Fibroblast of pulmonary artery (primary cell): ENCODE measurements at places on chromosomes 1 and 21.

GRCh38 chr1:12065872-12066271 is 2.8 kb downstream of the TNFRSF8 start:
- no peak for DNase-seq

DNA sequence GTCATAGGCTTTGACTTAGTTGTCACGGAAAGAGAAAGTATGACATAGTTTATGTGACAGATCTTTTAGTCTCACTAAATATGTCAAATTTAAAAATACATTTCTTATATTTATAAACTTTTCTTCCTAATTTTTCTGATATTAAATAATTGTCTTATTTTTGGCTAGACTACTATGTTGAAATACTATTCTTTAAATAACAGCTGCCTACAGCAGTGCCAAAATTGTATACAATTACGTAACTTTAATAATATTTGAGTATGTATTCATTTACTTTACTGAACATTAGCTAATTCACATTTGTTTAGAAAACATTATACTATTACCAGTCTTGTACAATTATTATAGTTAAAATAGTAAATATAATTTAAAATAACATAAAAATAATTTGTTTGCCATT is 137.4 kb downstream of the ADGRL4 start:
- DNase-seq, result no peak

GRCh38 chr1:166925810-166926478 is 49.4 kb downstream of the ILDR2 start:
- peak; percentile 47 for DNase-seq

DNA sequence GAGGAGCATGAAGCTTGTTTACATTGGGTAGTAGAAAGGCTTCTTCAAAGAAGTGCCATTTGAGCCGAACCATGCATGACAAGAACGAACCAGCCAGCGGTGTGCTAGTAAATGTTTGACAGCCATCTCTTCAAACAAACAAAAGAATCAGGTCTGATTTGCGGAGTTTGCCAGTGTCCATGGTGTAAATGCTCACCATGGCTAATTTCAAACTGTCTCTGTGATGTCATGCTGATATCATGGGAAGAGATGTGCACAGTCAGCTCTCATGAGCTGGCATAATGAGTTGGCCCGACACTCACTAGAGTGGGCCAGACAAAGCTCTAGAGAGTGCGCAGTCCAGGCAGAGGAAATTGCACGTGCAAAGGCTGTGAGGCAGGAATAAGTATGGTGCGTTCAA is 101.1 kb downstream of the KAZN start:
- DNase-seq, result no peak

- peak; percentile 72 for DNase-seq
Observed at GRCh38 chr1:170114906-170115305, 30.9 kb upstream of the NTMT2 start.

- no peak for DNase-seq
Observed at GRCh38 chr1:113245252-113245651, 145.1 kb upstream of the MAGI3 start.

GRCh38 chr1:35564884-35565741 is 7.5 kb downstream of the NCDN start:
- no peak for DNase-seq

DNA sequence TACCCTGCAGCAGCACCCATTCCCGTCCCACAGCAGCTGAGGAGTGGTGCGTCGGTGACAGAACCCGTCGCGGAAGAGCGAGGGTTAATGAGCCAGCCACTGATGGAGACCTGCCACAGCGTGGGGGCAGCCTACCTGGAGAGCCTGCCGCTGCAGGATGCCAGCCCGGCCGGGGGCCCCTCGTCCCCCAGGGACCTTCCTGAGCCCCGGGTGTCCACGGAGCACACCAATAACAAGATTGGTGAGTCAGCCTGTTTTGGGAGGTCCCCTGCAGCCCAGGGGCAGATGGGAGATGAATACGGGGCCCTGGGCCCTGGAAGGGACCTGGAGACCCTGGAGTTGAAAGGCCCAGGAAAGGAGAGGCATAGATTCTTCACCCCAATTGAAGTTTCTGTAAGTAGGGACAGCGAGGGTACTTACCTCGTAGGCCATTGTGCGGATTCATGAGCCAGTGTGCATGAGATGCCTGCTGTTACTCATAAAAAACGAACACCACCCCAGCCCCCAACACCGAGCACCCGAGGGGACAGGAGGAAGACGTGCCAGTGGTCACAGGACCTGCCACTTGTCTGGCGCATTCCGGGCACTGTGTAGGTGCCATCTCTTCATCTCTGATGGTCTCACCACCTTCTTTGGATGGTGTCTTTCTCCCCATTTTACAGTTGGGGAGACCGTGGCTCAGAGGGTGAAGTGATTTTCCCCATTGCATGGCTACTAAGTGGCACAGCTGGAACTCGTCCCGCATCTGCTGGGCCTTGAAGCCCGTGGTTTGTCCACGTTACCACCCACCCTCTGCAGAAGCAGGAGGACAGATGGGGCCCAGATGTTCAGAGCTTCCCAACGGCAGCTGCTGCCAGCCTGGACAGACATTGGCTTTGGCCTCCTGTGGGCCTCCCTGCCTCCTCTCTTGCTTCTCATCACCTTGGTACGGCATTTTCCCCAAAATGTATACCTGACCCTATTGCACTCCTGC is 28.3 kb upstream of the TNFRSF1B start:
- DNase-seq, result no peak

- DNase-seq, result no peak
Observed at GRCh38 chr1:4974981-4975685, 320.7 kb downstream of the AJAP1 start.

GRCh38 chr1:200153277-200154055 is 126.0 kb downstream of the NR5A2 start:
- DNase-seq, result no peak

GRCh38 chr1:20368866-20369470 is 78.3 kb downstream of the VWA5B1 start:
- no peak for DNase-seq

GRCh38 chr1:151915061-151915686 is 5.9 kb upstream of the THEM4 start:
- DNase-seq, result no peak

DNA sequence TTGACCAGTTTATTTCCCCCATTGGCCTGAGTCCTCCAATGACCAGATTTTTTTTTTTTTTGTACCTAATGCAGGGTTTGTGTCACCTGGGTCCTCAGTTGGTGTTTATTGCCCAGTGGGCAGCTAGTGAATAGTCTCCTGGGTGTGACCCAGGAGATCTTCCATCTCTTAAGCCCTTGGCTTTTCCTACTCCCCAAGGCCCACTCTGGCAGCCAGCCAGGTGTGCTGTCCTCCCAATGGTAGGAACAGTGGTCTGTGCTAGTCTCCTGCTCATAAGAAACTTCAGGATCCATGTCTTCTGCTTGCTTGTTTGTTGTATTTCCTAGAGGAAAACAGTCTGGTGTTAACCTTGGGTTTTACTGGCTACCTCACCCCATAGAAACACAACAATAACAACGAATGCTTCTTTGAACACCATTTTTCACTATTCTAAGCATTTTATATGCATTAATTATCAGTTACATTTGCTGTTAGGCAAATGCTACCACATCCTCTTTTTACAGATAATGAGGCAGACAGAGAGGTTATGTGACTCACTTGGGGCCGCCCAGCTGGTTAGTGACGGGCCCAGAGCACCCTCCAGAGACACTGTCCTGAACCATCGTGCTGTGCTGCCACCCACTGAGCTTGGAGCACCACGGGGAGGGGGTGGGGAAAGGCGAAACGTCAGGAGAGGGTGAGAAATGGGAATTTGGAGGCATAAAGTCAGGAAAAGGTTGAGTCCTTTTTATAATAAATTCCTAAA is 107.5 kb downstream of the HIVEP3 start:
- DNase-seq, result peak; percentile 35

GRCh38 chr1:26200413-26200812 is 10.0 kb downstream of the CATSPER4 start:
- DNase-seq, result no peak

DNA sequence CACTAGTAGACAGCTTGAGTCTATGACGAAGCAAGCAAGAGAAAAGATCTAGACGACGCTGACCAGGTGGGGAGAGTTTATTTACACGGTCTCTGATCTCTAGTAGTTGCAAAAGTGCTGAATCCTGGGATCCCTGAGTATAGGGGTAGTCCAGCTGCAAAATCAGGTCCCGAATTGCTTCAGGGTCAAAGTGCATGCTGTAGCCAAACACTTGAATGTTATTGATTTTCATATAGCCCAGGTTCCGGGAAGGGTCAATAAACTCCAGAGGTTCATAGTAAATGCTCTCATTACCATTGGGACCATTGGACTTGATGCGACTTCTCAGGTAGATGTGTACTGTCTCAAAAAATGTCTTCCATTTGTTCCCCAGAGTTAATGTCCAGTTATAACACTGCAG is 379.6 kb downstream of the BRINP3 start:
- DNase-seq, result no peak

GRCh38 chr1:26530895-26531598 is 1.5 kb downstream of the RPS6KA1 start:
- DNase-seq, result peak; percentile 42

GRCh38 chr1:110523011-110523410 is 4.0 kb upstream of the KCNA10 start:
- no peak for DNase-seq

DNA sequence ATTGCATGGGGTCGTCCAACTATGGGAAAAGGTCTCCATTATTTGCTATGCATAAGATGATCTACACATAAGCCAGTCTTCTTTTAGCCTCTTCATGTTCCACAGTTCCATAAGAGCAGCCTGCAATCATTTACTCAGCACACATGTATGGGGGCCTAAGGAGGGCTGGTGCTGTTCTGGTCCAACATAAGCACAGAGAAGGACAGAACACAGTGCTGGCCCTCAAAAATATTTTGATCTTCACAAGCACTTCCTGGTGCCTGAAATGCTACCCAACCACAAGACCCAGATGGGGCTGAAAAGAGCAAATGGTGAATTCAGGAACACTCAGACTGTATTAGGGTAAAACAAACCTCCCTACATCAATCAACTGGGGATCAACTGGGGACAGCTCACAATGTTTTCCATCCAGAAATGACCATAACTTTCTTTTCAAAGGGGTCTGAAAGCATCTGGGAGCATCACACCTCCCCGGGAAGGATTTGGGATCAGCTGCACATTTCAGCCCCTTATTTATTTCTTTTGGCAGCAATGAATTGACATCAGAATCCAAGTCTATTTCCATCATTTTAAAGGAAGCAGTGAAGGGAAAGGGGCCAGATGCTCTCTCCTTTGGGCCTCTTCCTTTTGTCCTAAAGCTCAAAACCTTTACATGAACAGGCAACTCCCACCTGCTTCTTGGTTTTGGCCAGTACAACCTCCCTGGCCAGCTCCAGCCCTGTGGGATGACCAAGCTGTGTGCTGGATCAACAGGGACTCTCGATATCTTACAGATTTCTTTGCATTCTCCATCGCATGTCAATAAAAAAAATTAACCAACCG is 45.7 kb downstream of the KCNN3 start:
- DNase-seq, result no peak

DNA sequence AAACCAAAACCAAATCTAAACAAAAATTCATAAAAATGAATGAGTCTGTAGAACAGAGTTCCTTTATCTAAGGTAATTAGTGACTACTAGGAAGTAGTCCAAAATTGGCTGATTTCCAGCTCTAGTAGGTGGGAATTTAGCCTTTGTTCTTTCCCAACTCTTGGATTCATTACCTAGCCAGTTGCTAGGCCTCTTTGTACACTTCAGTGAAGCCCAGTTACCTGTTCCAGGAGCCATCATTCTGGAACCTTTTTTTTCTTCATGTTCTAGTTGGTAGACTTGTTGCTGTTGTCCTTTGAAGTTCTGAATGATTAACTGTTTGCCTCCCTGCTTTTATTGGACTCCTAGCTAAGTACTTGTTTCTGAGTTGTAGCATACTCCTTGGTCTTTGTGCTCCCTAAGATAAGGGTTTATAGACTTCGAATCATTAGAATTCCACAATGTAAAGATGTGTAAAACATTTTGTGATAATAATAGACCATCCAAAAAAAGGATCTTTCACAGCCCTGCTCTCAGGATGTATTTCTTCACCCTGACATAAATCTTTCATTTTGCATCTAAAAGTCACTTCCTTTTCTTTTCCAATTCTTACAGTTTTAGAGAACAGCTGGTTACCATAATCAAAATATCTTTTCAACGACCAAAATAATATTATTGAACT is 9.8 kb downstream of the PLA2G4A start:
- DNase-seq, result no peak

GRCh38 chr1:217089361-217090014 is 366.3 kb upstream of the ESRRG start:
- peak; percentile 63 for DNase-seq

DNA sequence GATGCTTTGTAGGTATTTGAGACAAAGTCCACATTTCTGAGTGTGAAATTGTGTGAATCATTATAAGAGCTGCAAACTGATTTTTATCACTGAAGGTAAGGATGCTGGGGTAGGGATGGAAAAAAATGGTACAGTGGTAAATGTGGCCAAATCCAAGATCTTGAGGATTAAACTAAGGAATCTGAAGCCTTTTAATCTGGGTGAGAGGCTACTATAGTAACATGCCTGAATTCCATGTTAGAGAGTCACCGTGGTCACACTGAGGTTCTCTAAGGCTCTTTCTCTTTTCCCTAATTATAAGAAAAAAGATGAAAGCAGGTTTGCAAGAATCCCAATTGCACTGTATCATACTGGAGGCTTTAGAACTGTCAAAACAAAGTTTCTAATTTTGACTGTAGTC is 17.6 kb downstream of the PTGER3 start:
- DNase-seq, result no peak

- no peak for DNase-seq
Observed at GRCh38 chr1:176461576-176461975, 1.4 kb upstream of the PAPPA2 start.

DNA sequence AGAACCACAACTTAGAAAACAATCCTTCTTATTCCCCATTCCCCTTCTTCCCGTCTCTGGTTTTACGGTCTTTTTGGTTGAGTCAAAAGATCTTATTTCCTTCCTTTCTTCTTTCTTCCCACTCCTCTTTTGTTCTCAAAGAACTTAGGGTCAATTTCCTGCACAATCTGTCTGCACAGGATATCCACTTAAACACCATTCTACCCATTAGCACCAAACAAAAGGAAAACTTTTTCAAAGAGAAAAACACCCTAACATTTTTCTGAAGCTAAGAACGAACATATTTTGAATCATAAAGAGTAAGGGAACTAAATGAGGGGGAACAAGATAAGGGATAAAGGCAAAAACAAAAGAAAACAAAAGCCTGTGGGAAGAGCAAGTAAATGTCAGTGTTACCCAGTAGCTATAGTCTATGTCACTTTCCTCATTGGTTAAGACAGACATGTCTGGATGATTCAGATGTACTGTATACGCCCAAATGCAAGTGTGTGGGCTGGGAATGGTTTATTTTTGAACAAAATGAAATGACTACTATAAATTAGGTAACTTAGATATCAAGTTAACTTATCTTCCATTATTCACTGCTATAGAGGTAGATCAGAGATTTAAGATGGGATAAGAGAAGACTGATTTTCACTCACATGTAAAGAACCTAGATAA is 59.9 kb downstream of the TOR3A start:
- DNase-seq, result peak; percentile 83
